ENCODE measurements at places on chromosomes 6 and 20. TPM values are rescaled to one million over a fixed set of nuclear protein-coding genes. Genes with fewer than 3 reads are reported as not detected.

DNA sequence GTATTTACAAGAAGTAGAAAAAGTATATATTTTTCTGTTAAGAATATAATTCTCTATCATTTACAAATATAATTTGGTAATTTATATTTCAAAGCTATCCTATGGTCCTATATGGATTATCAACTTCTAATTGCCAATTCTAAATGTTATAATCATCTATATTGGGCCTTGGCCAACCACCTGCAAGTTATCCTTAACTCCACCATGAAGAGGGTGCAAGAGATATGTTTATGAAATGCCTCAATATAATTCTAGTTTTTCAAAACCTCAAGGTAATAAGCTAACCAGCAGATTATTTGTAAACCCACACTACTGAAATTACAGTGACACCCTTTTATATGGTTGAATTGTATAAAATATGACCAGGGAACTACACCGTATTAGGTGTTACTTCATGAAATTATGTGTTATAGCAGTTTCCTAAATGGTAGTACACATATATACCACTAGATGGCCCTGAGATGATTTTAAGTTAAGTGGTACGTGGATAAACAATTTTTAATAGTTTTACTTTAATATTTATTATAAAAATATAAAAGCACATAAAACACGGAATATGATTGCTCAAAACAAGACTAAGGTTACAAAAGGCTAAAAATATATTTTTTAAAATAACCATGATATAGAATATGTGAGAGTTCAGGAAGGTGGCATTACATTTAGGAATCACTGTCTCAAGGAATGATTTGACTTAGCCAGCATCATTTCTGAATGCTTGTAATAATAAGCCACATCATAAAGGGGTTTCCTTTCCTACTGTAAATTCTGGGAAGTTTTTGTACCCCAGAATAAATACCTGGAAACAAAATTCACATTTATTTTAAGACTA, 9.8 kb upstream of the PNISR start:
- peak; percentile 39 for DNase-seq

The SH3BGRL2 gene
- total RNA-seq = 1.5 TPM

The LBP gene
- total RNA-seq = not detected

The EEF1A2 gene
- 0.32 TPM for total RNA-seq

DNA sequence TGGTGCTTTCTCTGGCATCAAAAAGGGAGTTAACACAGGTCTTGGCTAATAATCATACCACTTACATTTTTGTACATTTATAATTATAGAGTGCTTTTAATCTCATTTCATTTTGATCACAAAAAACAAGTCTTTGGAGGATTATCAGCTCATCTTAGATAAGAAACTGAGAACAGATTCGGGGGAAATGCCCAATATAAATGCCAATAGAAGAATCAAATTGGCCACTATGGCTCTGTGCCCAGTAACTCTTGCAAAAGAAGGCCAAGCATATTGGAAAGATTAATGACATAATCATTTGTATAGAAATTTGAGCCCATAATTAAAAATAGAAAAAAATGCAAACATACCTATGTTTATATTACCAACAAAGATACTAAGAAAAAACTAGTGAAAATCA, 42.5 kb downstream of the IPCEF1 start:
- no peak for DNase-seq

- DNase-seq = no peak
Measured at GRCh38 chr6:17021539-17021889, 80.3 kb upstream of the STMND1 start.

The B3GALT4 gene
- total RNA-seq = 0.19 TPM

DNA sequence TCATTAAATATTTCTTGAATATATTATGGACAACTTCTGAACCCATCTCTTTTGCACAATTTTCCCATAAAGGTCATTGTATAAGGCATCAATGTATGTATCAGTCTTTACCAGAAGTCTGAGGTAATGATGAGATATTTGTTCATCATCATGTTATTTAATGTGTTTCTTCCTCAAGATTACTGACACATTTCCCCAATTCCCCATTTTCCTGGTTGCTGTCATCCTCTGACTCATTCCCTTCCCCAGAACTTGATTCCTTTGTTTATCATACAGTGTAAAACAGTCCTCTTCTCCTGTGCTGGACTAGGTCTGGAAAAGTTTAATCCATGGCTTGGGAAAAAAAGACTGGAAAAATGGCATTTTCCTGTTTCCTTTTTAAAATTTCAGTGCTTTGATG, 107.9 kb upstream of the FLRT3 start:
- DNase-seq = peak; percentile 75

The SLC2A10 gene
- total RNA-seq = 21.0 TPM

The EPPIN gene
- not detected for total RNA-seq

GRCh38 chr6:10801224-10801848, 37.0 kb downstream of the MAK start:
- DNase-seq = peak; percentile 43

The KLHDC3 gene
- 47.1 TPM for total RNA-seq

- no peak for DNase-seq
Measured at GRCh38 chr6:51057296-51057695, 238.6 kb downstream of the TFAP2B start.

DNA sequence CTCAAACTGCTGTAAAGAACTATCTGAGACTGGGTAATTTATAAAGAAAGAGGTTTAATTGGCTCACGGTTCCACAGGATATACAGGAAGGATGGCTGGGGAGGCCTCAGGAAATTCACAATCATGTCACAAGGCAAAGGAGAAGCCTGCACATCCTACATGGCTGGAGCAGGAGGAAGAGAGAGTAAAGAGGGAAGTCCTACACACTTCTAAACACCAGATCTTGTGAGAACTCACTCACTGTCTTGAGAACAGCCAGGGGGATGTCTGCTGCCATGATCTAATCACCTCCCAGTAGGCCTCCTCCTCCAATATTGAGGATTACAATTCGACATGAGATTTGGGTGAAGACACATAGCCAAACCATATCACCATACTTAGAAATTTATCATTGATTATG, 1307.0 kb upstream of the GJE1 start:
- DNase-seq = no peak

The SYNGAP1 gene
- 4.2 TPM for total RNA-seq

DNA sequence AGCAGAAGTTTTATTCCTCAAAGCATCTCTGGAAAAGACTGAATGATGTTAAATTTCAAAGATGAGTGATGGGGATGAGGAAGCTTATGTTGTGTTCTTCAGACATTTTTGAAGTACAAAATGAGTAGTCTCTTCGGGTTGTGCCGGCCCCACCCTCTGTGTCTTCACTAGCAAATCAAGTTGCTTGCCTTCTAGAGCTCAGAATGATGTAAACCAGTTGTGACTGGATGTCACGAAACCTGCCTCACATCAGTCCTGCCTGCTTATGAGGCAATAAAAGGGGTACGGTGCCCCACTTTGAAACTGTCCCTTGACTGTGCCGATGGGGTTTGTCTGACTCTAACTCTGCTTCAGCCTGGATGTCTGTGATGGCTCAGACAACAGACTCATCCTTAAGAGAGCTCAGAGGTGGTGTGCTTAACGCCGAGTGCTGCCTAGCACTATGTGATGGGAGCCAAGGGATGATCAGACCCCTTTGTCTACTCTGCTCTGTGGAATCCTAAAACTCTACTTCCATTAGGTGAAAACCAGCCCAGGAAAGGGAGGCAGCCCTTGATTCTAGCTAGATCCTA, 19.0 kb downstream of the TOMM34 start:
- DNase-seq = no peak

GRCh38 chr20:53428996-53429395, 164.6 kb downstream of the ZNF217 start:
- no peak for DNase-seq

The ATF6B gene
- total RNA-seq = 29.8 TPM

- DNase-seq = peak; percentile 70
Measured at GRCh38 chr20:3980260-3981131, 34.9 kb downstream of the RNF24 start.

The BFSP1 gene
- total RNA-seq = 6.6 TPM

The HDGFL1 gene
- not detected for total RNA-seq

DNA sequence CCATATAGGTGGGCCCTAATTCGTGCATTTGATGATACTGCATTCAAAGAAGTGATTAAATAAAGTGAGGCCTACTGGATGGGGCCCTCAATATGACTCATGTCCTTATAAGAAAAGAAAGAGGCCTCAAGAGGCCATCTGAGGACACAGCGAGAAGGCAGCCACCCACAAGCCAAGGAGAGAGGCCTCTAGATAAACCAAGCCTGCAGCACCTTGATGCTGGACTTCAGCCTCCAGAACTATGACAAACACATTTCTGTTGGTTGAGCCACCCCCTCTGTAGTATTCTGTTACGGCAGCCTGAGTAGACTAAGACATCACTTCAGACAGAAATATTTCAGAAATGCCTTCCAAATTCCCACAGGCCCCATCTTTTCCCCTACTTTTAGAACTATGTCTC, 82.5 kb upstream of the PLEKHG1 start:
- DNase-seq = no peak

DNA sequence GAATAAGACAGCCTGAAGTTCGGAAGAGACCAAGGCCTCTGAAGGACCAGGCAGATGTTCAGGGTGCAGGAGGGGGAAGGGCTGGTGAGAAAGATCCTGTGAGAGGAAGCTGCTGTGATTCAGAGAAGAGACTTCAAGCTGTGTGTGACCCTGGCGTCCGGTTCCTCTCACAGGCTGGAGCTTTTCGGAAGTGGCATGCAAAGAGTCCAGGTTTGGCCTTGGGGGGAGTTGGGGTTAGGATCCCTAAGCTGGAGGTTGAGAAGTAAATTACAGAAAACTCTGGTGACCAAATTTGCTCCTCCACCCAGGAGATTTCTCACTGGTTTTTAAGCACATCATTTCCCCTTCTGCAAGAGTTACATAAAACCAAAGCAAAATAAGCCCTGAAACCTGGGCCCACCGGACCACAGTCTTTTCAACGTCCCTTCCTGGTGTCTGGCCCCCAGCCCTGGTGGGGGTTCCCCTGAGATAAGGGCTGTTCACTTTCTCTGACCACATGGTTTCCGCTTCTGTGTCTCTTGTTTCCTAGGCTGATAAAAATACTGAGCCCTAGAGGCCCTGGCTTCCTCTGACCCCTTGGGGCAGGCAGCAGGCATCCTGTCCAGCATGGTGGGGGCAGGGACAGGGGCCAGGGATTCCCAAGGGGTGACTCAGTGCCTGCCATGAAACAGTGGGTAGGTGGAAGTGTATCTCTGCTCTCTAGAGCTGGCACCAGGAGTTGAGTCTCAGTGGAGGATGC, 12.0 kb upstream of the LTA start:
- peak; percentile 86 for DNase-seq

- peak; percentile 83 for DNase-seq
Measured at GRCh38 chr6:24522228-24523176, 27.7 kb downstream of the ALDH5A1 start.

DNA sequence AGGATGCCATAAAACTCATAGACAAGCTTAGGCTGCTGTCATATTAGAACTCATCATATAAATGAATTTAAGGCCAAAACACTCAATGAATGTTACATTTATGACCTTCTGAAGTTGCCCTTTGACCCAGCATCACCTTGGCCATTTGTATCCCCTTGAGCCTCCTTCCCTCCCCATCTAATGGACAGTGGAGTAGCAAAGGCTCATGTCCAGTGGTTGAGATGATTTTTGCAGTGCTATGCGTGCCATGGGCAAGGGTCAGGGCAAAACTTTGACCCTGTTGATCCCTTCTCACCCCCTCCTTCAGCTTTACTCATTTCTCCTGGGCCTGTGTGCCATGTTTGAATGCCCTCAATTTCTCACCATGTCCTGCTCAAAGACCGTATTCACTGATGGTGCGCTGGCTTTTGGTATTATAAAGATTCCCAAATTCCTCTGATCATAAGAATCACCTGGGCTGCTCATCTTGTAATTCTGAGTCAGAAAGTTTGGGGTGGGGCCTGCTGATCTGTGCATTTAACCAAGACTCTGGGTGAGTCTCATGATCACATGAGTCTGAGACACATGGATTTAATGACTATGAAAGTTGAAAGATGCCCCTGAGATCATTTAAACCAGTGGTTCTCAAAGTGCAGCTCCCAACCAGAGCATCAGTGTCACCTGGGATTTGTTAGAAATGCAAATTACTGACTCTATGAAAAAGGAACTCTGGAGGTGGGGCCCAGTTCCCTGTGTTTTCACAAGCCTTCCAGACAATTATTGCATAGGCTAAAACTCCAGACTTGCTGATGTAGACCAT, 57.5 kb upstream of the IL20RA start:
- DNase-seq = no peak

DNA sequence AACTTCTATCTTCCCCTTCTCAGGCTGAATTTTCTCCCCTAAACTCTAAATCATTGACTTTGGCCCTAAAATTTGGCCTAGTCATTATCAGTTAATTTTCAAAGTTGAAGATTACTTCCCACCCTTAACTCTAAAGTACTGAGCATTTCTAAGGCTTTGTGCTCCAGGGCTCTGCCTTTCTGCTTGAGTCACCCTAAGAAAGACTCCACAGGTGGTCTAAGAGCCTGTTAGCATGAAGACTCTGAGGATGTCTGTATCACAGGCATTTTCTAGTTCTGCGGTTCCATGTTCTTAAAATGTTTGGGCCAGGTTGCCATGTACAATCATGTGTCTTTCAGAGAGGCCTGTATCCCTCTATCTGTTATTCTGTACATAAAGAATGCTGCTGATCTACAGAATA, 808.1 kb upstream of the MANEA start:
- DNase-seq = no peak

- no peak for DNase-seq
Measured at GRCh38 chr20:25007491-25008305, 15.1 kb upstream of the APMAP start.

The BANF2 gene
- not detected for total RNA-seq

The TPMT gene
- 12.2 TPM for total RNA-seq

- no peak for DNase-seq
Measured at GRCh38 chr6:75282706-75283105, 1.9 kb downstream of the TMEM30A start.

The ERVFRD-1 gene
- not detected for total RNA-seq

DNA sequence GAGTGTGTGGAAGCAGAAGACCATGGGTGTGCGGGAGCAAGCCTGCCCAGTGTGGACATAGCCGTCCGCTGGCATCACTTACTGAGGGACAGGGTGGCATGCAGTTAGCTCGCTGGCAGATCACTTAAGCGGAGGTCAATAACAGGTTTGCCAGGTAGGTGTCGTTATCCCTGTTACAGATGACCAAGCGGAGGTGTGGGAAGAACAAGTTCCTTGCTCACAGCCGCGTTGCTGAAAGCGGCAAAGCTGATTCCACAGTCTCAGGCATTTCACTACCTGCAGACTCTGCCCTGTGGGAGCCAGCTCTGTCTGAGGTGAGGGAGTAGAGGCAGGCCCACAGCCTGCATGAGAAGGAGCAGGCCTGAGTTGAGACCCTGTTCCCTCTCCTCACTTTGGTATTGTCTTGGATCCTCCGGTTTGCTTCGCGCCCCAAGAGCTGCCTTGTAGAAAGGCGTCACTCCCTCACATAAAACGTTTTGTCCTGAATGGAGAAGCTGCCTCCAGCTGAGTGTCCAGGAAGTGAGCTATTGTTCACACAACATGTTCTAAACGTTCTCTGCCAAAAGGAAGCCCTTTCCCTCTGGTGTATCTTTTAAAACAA, 96.9 kb downstream of the TCP11 start:
- DNase-seq = peak; percentile 57

GRCh38 chr20:1368448-1369199, 24.2 kb downstream of the FKBP1A start:
- peak; percentile 84 for DNase-seq

Data from LHCN-M2 (cell line).